ENCODE measurements at places on chromosomes 16 and 17. TPM values are rescaled to one million over a fixed set of nuclear protein-coding genes. Genes with fewer than 3 reads are reported as not detected.

Gene PRR29
- total RNA-seq, result 2.4 TPM

Gene ELMO3
- total RNA-seq, result 32.4 TPM

Gene SRCIN1
- total RNA-seq, result 16.7 TPM

Gene HSPB9
- total RNA-seq, result not detected

Gene SYT17
- total RNA-seq, result 45.2 TPM

Gene ALOX12B
- not detected for total RNA-seq

Gene CTCF
- 35.3 TPM for total RNA-seq

Gene ANKRD13B
- 43.2 TPM for total RNA-seq

Gene ESRP2
- total RNA-seq, result 36.4 TPM

Gene MYL4
- total RNA-seq, result not detected

Gene SLC52A1
- 0.28 TPM for total RNA-seq

Gene P2RX5
- total RNA-seq, result 18.3 TPM

Gene TM4SF5
- not detected for total RNA-seq

Gene CPHXL2
- total RNA-seq, result not detected

Gene CCDC92B
- 3.0 TPM for total RNA-seq

Gene HNF1B
- not detected for total RNA-seq

Gene TLCD2
- total RNA-seq, result 6.1 TPM

Gene CSH2
- not detected for total RNA-seq

Gene KRTAP4-3
- not detected for total RNA-seq

Gene SYCE1L
- 6.2 TPM for total RNA-seq

Gene NOXO1
- total RNA-seq, result 12.7 TPM

Gene CDT1
- total RNA-seq, result 95.4 TPM

Gene DPEP2
- total RNA-seq, result not detected

Gene PRAC2
- not detected for total RNA-seq

Gene KRTAP4-9
- total RNA-seq, result not detected

Gene TMC5
- 22.1 TPM for total RNA-seq

Gene MEIOB
- not detected for total RNA-seq

Gene CIBAR2
- not detected for total RNA-seq

Gene C16orf46
- total RNA-seq, result 0.92 TPM

Gene LITAFD
- not detected for total RNA-seq

Gene GP1BA
- not detected for total RNA-seq

Gene POLR3K
- 33.5 TPM for total RNA-seq

Gene MLYCD
- total RNA-seq, result 5.5 TPM

Gene CHRNE
- 0.23 TPM for total RNA-seq

Gene ZPBP2
- not detected for total RNA-seq

Gene NECAB2
- 0.74 TPM for total RNA-seq

Gene EFCAB13
- total RNA-seq, result 3.2 TPM

Gene SLFN14
- total RNA-seq, result not detected

Gene PHKG2
- 66.1 TPM for total RNA-seq

Gene DOC2A
- total RNA-seq, result 11.0 TPM

Gene PIRT
- not detected for total RNA-seq

Gene CDR2L
- total RNA-seq, result 15.1 TPM

Gene KRTAP1-5
- total RNA-seq, result not detected

Gene DHRS7C
- total RNA-seq, result not detected

Gene KRTAP9-4
- total RNA-seq, result not detected

Gene TBC1D3H
- total RNA-seq, result not detected

Gene PNMT
- total RNA-seq, result 0.75 TPM

Gene UBALD1
- 58.4 TPM for total RNA-seq

Gene SCGB1C2
- not detected for total RNA-seq

Gene TMEM208
- total RNA-seq, result 39.5 TPM

Gene PSME3
- total RNA-seq, result 122 TPM

Gene AOC3
- 2.8 TPM for total RNA-seq

Gene ADAD2
- total RNA-seq, result not detected

Gene C17orf50
- not detected for total RNA-seq

Gene HLF
- total RNA-seq, result not detected

Gene TNP2
- not detected for total RNA-seq

Gene LLGL1
- total RNA-seq, result 57.6 TPM

Gene TMC8
- total RNA-seq, result 2.6 TPM

Data from PC-9 (cell line).